EH (cell line): ENCODE measurements at places on chromosomes 7 and 10.
A peak's percentile ranks its signal among the peaks of the same experiment; 100 is the strongest.

DNA sequence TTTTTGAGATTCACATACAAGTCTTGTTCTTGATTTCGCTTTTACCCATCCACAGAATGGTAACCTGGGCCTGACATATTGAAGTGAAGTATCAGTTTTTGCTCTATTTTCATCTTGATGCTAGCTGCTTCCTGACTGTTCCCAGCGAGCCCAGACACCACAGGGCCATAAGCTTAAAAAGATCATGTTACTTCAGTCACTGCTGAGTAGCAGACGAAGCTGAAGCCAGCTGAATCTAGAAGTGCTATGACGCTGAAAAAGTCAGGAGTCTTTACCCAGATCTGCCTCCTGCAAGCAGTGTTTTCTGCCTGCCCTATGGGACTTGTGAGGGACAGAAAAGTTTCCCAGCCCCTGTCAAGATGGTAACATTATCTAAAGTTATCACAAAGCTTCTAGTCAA lies 2.7 kb upstream of the PRXL2A start:
- no peak for DNase-seq

DNA sequence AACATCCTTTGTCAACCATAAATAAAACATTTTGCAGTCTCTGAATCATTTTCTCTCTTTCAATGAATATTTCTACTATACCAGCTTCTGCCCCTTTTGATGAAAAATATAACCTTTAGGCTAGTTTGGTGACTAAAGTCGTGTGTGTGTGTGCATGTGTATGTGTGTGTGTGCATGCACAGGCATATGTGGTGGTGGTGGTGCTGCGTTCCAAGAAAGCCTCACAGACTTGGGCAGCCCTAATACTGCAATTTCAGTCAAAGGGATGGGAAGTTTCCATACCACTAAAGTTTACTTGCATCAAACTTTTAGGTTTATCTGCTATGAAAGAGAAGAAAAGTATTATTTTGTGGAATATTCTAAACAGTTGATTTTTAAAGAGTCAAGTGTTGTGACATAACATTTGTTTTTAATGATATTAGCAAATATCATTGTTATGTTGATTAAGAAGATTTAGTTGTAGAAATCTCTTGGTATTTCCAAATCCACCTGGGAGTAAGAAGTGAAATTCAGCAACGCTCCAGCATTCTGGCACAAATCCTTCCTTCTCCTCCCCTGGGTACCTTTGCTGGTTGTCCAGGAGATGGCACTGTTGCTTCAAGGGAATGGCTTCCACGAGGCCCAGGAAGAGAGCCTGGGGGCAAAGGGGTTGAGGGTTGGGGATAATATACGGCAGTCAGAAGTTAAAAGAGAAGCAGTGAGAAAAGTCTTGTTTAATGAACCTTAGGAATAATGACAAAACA lies 41.5 kb downstream of the ASB4 start:
- DNase-seq: peak; percentile 63

GRCh38 chr10:6269953-6270867 lies 67.5 kb downstream of the PFKFB3 start:
- peak; percentile 32 for DNase-seq

GRCh38 chr10:131547129-131547799 lies 235.7 kb upstream of the TCERG1L start:
- DNase-seq: no peak

- DNase-seq: no peak
Observed at GRCh38 chr7:74082770-74083116, 861 bp upstream of the LIMK1 start.

DNA sequence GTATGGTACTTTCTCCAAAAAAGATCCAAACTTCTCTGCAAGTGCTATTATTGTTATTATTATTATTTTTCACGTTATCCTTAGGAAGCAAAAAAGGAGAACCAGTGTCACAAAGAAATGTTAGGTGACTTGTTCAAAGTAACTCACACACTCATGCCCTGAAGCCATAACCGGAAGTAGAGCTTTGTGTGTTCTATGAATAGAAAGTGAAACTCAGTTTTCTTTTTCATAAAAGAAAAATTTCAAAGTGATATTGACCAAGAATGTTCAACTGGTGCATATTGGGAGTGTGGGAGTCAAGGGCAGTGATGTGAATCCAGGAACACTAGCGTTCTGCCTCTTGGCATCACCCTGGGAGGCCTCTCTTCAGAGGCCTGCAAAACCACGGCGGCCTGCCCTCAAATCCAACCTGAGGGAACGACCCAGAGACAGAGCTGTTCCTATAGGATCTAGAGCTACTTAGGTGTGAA lies 106.1 kb downstream of the PRKCQ start:
- DNase-seq: peak; percentile 26

DNA sequence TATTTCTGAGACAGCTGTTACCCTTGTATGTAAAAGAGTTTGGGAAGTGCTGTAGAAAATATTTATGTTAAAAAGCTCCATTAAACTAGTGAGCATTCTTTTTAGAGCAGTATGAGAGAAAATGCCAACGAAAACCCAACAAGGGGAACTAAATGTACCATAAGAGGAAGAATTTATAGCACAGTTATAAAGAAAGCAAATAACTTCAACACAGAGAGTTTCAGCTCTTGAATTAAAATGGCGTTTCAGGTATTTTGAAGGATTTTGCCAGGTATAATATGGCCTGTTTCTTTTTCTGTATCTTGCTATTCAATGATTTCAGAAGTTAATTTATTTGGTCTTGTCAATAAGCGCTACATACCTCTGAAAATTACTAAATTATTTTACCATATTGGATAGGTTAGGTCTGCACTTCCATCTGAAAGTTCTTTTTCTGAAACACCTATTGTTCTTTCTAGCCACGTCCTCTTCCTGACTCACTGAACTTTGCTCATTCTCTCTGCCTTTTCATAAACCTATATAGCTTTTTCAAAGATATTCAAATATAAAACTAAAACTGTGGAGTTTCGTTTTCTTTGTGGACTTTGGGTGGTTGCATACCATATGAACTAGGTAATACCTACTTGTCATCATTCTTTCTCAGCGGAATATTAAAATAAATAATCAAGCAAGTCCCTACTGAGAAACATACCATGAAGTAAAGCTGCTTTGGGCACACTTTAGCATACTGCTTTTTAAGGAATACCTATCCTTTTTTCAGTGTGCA lies 136.1 kb downstream of the SEMA3A start:
- DNase-seq: peak; percentile 52

DNA sequence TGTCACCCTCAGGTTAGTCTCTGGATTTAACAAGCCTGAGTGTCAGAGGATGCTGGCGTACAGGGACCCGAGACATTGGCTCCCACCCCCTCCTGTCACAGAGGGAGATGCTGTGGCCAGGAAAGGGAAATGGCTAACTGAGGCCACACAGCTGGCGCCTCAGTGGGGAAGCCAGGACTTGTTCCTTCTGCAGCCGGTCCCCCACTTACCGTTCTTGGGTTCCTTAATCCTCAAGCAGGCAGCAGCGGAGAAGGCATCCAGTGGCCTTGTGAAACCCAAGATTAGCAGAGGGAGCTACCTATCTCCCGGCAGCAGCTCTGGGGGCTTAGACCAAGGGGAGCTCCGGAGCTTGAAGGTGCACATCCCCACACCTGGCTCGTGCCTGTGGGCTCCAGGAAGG lies 65.4 kb downstream of the NEURL1 start:
- DNase-seq: no peak

- DNase-seq: no peak
Observed at GRCh38 chr7:48617508-48617907, 306.8 kb upstream of the CDC14C start.

DNA sequence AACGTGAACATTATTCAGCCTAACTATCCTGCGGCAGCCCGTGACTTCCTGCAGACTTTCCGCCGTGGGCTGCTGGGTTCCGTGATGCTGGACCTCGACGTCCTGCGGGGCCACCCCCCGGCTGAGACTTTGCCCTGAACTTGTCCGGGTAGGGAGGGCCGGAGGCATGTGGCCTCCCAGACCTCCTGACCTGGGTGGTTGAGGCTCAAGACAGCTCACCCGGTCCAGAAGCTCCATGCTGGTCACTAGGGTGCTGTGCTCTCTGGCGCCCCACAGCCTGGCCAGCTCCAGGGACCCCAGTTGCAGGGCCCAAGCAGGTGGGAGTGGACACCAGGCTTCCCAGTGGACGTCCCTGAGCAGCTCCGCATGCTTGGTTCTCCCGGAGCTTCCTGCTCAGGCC lies 4.4 kb downstream of the SPRN start:
- DNase-seq: no peak

GRCh38 chr7:28413011-28413410 lies 693 bp downstream of the CREB5 start:
- DNase-seq: no peak

GRCh38 chr10:77614778-77615625 lies 22.6 kb downstream of the KCNMA1 start:
- no peak for DNase-seq
